H4 (cell line): ENCODE measurements at places on chromosomes 13 and 19. TPM values are rescaled to one million over a fixed set of nuclear protein-coding genes. Genes with fewer than 3 reads are reported as not detected.

DNA sequence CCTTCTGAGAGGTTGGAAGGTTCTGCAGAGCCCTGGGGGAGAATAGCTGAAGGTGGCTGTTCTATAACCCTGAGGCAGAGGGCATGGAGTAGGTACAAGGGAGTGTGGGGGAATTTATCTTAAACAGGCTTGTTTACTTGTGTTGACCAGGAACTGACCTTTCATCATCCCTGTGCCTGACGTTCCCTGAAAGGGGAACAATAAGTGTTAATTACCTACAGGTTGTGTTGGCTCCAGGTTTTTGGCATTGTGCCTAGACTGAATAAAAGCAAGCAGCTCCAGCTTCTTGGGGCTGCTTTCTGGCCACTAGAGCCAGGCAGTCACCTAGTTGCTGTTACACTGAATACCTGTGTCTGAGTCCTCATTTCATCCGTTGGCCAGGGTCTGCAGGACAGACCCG lies 60.0 kb downstream of the ZNF627 start:
- DNase-seq, result no peak

DNA sequence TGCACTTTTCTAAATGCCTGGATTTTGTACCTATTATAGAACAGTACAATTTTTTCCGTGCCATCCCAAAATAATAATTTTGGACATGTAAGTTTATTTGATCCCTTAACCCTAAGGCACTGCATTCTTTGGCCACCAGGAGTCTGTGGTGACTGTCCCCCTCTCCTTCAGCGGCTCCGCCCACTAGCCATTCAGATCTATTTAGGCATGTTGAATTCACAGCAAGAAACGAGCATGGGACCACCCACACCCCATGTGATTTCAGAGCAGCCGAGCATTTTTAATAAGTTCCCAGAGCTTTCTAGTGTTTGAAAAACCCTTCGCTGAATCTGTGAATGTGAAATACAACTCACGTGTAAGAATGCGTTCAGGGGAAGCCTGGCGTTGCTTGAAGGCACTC lies 567.5 kb downstream of the MYO16 start:
- no peak for DNase-seq

- no peak for DNase-seq
Measured at GRCh38 chr13:52846567-52847321, 1.7 kb downstream of the PCDH8 start.

DNA sequence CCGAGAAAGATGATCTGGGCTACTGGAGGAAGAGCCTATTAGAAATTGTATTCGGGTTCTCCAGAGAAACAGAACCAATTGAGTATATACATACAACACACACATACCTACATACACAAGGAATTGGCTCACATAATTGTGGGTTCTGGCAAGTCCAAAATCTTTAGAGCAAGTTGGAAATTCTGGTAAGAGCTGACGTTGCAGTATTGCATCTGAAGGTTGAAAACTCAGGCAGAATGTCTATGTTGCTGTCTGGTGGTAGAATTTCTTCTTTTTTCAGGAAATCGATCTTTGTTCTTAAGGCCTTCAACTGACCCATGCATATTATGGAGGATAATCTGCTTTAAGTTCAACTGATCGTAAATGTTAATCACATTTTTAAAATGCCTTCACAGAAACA lies 15.5 kb upstream of the OLFM4 start:
- no peak for DNase-seq

IGFLR1 gene
- total RNA-seq, result 6.2 and 31.2 TPM in 2 replicates
